ENCODE measurements at places on chromosomes 5 and 9.

DNA sequence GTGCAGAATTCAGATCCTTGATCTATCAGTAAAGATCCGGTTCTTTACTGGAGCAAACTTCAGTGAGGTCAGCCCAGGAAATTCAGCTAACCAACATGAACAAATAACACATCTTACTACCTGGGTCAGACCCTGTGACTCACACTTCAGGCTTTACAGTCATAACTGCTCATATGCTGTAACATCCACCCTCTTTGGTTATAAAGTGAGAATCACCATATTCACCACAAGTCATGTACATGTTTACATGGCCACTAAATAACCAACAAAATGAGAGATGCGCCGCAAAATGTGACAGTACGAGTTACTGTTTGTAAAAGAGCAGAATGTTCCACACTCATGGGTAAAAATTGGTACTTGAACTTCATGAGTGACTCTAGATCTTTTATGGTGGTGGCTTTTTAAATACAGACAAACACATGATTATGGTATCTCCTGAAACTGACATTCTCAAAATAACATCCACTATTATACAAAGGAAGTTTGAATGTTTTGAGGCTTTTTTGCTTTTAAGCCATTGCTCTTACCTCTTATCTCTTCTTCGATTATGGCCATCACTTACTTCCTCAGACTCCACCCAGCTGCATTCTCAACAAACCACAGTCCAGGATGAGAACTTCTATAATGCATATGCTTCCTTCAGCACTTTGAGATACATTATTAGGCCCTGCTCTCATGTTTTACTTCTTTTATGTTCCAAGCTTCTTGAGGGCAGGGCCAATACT, 516.6 kb downstream of the RAB3C start:
- no peak for DNase-seq

DNA sequence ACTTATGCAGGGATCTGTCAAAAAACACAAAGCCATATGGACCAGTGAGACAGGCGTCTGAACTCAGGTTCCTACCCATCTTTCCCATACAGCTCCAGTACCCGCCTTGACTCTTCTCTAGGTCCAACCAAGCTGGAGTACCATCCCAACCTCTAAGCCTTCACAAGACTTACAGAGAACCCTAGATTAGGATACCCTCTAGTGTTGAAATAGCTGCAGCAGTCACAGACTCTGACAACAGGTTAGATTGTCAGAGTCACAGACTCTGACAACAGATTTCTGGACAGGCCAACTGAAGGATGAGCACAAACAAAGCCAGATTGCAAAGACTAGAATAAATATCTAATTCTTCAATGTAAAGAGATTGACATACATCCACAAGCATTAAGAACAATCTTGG, 266.1 kb downstream of the GRIA1 start:
- DNase-seq: no peak

GRCh38 chr9:34211395-34211794, 32.6 kb downstream of the UBAP1 start:
- DNase-seq: no peak

GRCh38 chr9:107489144-107489673, 360 bp downstream of the KLF4 start:
- no peak for DNase-seq

- peak; percentile 43 for DNase-seq
Measured at GRCh38 chr9:123679330-123679987, 250.5 kb downstream of the DENND1A start.

Measured in GM12892 (cell line).